ENCODE measurements at places on chromosomes 6 and 20.

DNA sequence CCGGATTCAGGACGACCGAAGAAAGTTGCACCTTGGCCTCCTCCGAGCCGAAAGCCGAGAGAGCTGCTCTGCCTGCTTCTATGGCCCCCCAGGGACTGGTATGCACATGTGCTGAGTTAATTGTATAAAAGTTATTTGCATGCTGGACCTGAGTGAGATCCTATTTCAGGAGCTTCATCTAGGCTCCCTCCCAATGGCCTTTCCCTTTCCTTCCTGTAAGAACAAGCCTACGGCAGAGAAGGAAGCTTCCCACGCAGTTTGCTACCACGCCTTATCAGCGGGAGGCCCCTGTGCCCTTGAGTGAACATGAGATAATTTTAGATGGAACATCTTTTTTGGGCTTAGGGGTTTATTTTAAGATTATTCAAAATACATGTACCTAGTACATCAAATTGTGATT is 65.9 kb downstream of the RIN2 start:
- DNase-seq = no peak

GRCh38 chr6:150133686-150134085 is 9.2 kb upstream of the PPP1R14C start:
- no peak for DNase-seq

DNA sequence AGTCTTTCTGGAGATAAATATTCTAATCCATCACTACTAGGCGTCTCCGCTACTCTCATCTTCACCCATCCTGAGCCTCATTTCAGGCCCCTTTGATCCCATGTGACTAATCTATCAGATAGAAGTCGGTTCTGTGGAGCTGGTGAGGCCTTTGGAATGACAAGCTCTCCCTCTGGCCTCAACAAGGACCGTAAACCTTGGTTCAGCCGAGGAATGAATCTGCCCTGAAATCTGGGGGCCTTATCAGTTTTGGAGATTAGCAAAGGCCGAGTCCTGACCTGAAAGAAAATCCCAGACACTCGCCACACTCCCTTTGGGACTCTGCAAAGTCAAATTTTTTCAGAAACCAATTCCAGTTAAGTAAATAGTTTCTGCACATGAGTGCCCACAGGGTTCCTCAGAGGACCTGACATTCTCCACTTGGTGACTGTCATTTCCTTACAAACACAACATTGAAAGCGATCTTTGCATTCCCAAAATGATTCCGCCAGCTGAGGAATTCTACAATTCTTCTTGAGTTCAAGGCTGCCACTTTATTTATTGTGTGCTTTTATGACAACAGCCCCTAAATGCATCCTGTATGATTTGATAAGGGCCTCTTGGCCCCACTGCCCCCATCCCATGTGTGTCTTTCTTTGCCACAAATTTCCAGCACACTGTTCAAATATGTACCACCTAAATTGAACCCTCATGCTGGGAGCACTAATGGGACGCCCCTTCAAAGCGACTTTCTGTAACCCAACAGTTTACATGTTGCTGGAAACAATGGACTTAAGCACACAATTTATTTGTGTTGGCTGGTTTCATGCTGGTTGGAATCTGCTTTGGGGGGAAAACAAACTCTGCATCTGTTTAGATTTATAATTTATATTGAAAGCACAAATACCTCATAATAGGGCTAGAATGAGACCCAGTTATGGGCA is 10.0 kb upstream of the RIPOR3 start:
- no peak for DNase-seq

- DNase-seq = no peak
These were observed 67.0 kb upstream of the SIRPA start for GRCh38 chr20:1827974-1828785.

DNA sequence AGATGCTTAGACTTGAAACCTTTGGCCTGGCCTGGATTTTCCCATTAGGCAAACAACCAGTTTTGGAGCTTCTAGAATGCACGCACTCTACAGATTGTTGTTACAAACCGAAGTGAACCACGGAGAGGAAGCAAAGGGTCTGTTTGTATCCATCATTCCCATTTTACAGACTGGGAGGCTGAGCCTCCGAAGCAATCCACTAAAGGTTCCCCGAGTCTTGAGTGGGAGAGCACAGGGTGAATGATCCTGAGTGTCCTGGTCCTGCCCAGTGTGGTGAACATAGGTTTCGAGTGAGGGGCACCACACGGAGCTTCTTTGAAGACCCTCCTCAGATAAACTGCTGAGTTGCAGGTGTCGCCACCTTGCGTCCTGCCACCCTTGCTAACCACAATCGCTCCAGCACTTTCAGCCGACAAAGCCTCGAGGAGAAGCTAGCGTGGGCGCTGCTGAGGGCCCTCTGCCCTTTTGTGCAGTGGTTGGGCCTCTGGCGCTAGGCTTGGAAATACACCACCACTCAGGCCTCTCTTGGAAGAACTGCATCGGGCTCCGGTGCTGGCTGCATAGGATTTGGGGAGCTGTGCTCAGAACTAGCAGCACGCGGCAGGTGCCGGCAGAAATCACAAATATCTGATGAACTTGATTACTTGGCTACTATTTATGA is 1.4 kb upstream of the PRDM13 start:
- no peak for DNase-seq

DNA sequence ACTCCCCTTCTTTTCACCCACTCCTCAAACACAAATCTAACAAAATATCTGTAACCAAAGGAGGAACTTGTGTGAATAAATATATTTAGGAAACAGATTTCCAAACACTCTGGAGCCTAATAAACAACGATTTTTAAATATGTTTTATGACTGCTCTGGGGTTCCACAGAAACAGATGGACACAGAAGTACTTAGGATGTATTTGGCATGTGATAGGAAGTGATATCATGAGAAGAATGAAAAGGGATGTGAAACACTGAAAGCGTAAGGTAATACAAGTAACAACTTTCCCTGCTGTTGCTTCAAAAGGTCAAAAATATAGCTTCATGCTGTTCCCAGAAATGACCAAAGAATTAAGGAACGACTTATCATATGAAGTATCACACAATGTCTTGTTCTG is 26.1 kb upstream of the ENPP1 start:
- DNase-seq = no peak

GRCh38 chr6:169296170-169296569 is 42.5 kb upstream of the THBS2 start:
- DNase-seq = no peak

- DNase-seq = no peak
These were observed 437.0 kb downstream of the BTBD3 start for GRCh38 chr20:12354725-12355124.

- no peak for DNase-seq
These were observed 275.8 kb upstream of the PRDM1 start for GRCh38 chr6:105810105-105810921.

- DNase-seq = no peak
These were observed 110.6 kb upstream of the GLP1R start for GRCh38 chr6:38937839-38938613.

GRCh38 chr6:162612613-162613012 is 115.0 kb downstream of the PRKN start:
- no peak for DNase-seq

- DNase-seq = no peak
These were observed 71.3 kb upstream of the FOXC1 start for GRCh38 chr6:1538369-1538768.

DNA sequence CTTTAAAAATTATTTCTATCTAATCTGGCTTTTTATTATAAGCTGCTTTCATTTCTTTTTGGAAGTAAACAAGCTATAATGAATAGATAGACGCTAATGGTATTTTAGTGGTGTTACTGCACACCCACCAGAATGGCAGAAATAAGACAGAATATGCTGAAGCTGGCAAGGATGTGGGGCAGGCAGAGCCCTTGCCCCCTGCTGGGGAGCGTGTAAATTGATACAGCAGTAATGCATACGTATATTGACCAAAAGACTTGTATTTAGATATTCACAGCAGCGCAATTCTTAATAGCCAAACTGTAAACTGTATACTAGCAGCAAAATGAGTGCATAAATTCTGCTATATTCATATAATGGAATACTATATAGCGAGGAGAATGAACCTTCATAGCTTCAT is 35.3 kb downstream of the TMEM181 start:
- no peak for DNase-seq

DNA sequence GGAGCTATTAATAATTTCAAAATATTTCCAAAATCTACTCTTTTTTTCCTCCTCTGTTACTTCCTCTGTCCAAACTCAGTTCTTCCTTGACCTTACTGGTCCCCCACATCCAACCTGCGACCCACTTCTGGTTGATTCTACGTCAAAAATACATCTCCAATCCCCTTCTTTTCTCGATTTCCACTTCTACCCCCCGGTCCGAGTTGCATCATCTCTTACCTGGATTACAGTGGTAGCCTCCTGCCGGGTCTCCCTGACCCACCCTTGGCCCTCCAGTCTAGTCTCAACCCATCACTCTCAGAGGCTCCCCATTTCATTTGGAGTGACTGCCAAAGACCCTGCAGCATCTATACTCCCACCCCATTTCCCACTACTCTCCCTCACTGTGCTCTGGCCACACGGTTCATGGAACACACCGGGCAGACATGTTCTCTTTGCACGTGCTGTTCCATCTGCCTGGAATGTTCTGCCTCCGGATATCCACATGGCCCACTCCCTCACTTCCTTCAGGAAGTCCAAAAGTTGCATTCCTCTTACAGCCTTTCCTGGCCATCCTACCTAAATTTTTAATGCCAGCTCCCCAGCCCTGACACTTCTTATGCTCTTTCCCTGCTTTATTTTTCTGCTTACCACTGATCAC is 6.1 kb upstream of the CCND3 start:
- no peak for DNase-seq

DNA sequence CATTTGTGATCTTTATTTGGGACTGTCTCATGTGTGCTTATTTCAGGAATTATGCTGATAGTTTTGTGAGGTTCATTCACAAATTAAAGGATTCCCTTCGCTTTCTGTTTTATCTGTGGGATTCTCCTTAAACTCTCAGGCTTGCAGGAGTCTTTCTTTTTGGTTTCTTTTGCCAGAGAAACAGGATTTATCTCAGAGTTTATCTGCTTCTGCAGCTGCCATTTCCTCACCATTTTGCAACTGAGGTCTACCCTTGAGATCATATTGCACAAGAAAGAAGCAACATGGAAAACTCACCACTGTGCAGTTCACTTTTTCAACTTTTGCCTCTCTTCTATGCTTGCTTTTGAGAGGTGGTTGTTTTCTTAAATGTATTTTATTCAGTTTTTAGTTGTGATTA is 201.0 kb downstream of the PRL start:
- no peak for DNase-seq

DNA sequence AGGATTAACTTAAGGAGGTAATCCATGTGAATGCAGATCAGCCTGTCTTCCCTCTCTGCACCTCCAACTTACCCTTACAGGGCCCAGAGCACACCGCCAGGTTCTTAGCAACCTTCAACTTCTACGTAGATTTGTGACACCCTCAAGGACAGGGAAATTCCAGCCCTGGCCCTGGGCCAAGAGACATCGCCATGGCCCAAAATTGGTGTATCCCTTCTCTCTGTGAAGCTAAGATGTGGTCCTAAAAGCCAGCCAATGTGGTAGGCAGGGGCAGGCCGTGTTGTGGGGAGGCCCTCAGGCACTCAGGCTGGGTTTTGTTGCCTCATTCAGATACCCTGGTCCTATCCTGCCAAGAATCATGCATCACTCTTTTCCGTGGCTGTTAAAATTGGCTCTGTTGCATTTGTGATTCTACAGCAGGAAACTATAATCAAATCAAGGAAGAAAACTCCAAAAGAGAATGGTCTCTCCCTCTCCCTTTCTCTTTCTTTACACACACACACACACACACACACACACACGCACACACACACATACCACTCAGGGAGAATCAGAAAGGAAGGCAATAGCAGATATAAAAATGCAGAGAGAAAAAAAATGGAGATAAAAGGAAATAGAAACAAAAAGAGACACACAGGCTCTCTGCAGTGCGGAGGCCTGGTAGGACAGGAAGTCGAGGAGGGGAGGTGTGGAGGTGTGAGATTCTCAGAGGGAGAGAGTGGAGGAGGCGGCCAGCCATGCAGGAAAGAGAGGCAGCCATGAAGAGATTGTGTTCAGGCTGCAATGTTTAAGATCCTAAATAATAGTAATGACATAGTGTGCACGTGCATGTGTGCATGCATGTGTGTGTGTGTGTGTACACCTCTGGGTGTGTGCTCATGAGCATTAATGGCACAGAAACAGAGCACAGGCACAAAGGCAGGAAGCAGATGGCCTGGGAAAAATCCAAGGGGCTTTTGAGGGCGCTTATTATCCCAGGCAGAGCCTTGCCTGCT is 201.8 kb upstream of the LRFN2 start:
- peak; percentile 19 for DNase-seq

DNA sequence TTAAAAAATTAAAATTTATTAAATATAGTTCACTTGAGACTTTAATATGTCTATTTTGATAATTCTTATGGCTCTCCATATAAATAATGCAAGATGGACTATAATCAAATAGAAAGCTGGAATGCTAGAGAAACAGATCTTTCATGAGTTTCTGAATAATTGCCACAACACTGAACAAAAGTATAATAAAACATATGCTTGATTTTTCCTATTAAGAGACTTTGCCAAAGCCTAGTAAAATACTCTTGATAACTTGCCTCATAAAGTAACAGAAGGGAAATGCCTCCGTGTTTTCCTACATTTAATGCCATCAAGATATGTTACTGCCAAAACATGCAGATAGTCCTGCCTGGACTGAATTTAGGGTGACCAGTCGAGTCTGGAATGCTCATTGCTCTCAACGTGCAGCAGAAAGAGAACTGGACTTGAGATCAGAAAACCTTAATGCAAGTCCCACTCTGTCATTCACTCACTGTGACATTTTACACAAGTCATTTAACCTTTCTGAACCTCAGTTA is 153.2 kb downstream of the AIG1 start:
- no peak for DNase-seq

GRCh38 chr6:35521235-35521634 is 8.5 kb upstream of the TULP1 start:
- no peak for DNase-seq

GRCh38 chr6:2450546-2450945 is 205.1 kb upstream of the GMDS start:
- peak; percentile 70 for DNase-seq

GRCh38 chr6:113971741-113972140 is 793 bp upstream of the HDAC2 start:
- peak; percentile 51 for DNase-seq

- no peak for DNase-seq
These were observed 4.3 kb downstream of the VAPB start for GRCh38 chr20:58393299-58393698.

All from NCI-H510A treated with DMSO at 0.1 percent for 48 hours (cell line).